ENCODE measurements at places on chromosomes 3 and 15.

- no peak for DNase-seq
Observed at GRCh38 chr3:24048843-24049242, 103.8 kb downstream of the NR1D2 start.

GRCh38 chr3:11072631-11073030 lies 80.1 kb downstream of the SLC6A1 start:
- DNase-seq, result no peak

DNA sequence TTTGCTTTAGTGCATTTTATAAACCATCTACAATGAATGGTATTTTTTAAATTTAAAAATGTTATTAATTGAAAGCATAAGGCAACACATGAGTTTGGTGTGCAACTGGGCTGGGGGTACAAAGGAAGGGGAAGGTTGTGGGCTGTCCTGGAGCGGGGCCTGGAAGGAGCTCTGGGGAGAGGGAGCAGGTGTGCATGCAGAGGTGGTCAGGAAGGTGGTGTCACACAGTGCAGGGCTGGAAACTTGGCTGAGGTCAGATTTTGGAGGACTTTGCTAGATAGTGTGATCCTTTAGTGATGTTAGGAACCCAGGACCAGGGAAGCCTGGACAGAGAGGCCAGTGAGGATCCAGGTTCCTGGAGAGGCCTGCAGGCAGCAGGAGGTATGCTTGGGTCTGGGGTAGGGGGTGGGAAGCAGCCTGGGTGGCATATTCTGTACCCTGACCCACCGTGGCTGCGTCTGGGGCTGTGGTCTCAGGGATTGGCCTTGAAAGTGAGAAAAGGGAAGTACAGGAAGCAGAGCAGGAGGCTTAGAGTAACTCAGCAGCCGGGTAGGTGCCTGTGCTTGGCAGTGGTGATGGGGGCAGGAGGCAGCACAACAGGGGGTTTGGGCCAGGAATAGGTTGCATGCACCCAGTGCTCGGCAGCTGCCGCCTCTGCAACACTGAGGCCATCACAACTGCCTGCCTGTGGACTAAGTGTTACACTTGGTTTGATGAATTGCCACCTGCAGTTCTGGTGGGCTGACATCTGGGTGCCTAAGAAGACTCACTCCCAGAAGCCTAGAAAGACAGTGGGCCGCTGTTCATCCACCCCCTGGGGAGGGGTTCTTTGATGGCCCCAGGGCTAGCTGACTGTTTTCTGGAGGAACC lies 33.0 kb downstream of the KY start:
- no peak for DNase-seq

- DNase-seq, result no peak
Observed at GRCh38 chr3:135078283-135078682, 283.2 kb downstream of the EPHB1 start.

- no peak for DNase-seq
Observed at GRCh38 chr3:42700366-42701288, 2.0 kb downstream of the HHATL start.

DNA sequence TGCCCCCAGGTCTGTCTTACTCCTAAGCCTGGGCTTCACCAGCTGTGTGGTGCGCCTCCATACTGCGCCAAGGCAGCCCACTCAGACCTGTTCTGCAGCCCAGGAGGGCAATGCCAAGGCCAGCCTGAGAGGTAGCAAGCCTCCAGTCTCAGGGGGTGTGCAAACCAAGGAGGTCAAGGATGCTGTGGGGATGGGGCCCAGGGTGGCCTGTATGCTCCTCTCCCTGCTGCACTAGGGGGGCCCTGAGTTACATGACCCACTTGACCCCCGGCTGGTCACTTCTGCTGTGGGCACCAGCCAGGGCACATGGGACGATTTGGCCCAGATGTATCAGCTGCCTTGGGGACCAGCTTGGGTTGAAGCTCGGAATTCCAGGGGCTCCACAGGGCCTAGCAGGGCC lies 70.0 kb upstream of the SLC6A6 start:
- DNase-seq, result no peak

DNA sequence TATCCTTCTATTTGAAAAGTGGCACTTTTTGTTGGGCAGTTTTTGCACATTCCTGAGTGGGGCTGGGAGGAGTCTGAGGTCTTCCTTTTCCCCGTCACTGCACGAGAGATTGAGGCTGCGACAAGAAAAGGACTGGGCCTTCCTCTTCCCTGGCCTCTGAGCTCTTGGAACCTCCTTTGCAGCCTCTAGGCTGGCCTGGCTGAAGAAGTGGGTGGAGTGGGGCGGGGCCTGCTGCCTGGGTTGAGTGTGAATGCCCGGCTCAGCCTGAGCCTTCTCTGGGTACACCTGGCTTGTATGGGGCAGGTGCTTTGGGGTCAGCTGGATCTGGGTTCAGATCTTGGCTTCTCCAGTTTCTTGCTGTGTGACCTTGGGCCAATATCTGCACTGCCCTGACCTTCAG lies 43.1 kb downstream of the PLXNA1 start:
- DNase-seq, result no peak

- DNase-seq, result no peak
Observed at GRCh38 chr15:64229129-64229724, 66.4 kb upstream of the PPIB start.

- DNase-seq, result no peak
Observed at GRCh38 chr3:148408667-148409066, 289.0 kb upstream of the AGTR1 start.

- no peak for DNase-seq
Observed at GRCh38 chr3:189360291-189360690, 188.5 kb downstream of the TPRG1 start.

DNA sequence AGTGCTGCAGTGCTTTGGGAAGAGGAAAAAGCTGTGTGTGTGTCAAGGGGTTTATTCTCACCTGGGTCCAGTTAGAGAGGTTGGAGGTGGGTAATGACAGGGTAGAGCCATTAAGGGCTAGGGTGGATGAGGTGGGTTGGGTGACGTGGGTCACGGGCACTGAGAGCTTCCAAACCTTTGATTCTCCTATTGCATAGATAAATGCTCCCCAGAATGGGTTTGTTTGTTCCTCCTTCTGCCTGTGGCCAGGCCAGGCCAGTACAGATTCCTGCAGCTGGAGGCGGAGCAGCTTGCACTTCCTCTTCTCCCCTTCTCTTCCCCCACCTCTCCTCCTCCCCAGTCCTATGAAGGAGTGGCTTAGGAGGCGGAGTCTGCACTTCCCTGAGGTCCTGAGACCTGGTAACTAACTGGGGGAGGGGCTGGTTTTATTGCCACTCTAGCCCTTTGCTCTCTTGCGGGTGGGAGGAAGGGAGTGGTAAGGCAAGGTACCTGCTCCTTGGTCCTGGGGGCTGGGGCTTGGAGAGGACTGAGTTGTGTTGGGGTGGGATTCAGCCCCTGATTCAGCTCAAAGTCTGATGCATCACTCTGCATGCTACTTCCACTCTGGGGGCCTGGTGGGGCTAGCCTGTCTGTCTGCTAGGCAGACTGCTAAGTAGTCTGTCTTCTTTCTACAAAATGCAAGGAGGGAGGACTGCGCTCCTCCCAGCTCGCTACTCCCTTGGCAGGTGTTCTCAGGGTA lies 3.5 kb downstream of the SPINT1 start:
- DNase-seq, result no peak

DNA sequence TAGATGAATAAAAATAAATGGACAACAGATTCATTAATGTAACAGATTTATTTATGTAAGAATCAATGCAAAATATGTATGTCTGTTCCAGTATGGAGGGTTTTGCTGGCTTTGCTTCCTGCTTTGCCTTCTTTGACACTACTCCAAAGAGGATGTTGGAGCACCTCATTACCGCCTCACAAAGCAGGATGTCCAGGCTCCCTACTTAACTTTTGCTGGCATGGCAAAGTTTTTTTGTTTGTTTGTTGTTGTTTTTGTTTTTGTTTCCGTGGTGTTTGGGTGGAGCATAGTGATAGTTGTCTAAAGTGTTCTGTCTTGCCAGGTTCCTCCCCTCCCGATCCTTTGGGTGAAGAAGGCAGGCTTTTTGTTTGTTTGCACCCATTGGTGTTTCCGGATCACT lies 38.7 kb downstream of the DIPK2A start:
- DNase-seq, result no peak

DNA sequence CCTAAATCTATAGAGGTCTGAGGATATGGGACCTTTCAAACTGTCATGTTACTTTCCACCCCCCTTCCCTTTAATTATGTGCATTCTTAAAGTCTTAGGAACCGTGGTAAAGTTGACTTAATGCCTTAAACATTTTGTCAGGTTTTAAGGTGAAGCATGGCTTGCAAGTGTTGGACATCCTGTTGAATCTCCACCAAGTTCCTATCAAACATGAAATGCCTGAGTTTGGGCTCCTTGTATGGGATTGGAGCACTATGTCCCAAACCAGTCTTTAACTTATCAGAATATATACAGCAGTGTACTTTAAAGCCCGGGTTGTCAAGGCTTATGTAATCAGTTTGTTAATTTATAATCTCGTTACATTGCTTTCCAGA lies 1.1 kb downstream of the SNRK start:
- DNase-seq, result no peak

DNA sequence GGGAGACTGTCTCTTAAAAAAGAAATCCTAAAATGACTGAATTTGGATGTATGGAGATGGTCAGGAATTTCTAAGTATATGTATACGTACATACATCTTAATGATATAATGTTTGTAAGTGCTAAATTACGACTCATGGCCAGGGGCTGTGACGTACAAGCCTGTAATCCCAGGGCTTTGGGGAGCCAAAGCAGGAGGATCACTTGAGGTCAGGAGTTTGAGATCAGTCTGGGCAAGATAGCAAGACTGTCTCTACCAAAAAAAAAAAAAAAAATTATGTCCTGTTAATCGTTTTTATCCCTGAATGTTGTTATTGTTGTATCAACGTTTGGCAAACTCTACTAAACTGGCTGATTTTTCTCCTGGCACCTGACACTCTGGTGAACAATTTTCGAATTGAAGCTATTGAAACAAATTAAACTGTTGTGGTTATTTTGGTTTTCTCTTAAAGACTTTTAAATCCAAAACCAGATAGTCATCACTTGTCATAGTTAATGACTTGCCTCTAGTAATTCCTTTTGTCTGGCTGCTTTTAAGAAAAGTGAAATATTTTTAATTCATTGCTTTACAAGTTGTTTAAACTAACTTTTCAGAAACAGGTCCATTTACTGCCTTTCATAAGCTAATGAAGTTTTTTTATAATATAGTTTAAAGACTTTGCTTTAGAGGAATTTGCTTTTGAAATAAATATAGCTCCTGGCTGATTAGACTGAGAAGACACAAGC lies 7.0 kb downstream of the MORF4L1 start:
- DNase-seq, result no peak

Data from activated naive CD8-positive, alpha-beta T cell treated with anti-CD3 and anti-CD28 coated beads for 36 hours (primary cell).